Activated T-cell treated with anti-CD3 and anti-CD28 coated beads, Interleukin-2, amount 50 U/mL, for 1 hour (primary cell): ENCODE measurements at places on chromosomes 12 and 14.

- peak; percentile 88 for DNase-seq
Measured at GRCh38 chr14:51846631-51847488, 13.6 kb upstream of the GNG2 start.

- DNase-seq: no peak
Measured at GRCh38 chr12:128337071-128337345, 70.0 kb downstream of the TMEM132C start.

DNA sequence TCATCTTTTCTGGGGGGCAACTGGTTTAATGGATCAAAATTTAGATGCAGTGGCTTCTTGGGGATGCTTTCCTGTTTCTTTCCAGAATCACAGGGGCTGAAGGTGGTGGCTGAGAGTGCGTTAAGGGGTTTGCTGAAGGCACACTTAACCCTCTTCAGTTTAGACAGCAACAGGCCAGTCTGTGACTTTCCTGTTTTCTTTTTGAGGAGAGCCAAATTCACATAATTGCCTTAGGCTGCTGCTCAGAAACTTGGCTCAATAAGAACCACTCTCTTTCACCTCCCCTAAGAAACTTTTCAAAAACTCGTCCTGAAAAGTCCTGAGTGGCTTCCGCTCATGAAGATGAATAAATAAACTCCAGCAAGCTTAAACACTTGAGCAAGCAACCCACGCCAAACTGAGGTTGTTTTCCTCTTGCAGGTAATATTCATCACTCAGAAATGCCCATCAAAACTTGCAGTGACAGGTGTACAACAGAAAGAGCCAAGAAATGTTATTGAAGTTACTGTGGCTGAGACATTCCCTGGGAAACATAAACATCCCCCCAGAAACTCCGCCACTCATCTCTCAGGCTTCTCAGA is 510.4 kb downstream of the TMEM132D start:
- no peak for DNase-seq

DNA sequence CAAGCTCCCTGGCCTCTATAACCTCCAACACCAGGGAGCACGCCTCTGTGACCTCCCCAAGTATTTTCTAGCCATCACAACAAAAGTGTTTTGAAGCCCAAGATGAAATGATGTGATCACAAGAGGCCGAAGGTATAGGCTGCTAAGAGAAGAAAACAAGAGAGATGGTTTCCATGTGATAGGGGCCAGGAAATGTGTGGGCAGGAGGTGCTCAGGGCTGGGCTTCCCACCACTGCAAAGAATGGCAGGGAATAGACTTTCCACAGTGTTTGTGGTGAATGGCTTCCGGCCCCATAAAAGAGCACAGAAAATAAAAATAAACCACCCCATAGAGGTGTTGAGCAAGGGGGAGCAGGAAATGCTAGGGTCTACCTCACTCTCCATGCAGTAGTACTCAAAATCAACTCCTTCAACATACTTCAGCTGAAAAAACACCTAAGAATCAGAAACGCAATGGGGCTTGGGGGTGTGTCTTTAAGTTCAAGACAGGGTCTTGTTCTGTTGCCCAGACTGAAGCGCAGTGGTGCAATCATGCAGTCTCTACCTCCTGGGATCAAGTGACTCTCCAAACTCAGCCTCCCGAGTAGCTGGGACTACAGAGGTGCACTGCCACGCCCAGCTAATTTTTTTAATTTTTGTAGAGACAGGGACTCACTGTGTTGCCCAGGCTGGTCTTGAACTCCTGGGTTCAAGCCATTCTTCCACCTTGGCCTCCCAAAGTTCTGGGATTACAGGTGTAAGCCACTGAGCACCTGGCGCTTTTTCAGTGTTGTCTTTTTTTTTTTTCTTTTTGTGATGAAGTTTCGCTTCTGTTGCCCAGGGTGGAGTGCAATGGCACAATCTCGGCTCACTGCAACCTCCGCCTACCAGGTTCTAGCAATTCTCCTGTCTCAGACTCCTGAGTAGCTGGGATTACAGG is 27.1 kb downstream of the DAD1 start:
- peak; percentile 68 for DNase-seq

DNA sequence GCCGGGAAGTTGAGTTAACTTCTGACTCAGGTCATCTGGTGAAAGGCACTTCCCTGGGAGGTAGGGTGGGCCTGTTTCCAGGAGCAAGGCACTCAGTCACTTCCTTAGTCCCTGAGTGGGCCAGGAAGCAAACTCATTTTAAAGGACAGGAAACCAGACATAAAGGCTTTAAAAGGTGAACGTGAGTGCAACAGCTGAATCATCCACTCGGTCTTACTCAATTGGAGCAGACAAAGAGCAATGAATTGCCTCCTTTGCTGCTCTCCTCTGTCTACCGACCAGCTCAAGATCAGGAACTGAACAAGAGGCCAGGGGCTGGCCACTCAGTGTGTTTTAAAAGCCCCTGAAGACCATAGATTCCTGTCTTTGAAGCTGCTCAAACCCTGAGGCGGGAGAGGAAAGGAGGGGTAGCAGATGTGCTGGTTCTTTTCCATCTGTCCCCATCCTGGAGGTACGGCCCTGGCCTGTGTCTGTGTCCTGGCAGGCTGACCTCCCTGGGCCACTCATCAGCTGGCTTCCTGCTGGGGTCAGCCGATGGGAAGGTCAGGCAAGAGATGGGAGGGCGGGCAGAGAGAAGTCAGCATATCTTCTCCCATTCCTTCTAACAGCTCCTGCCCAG is 148.9 kb downstream of the PPM1H start:
- no peak for DNase-seq

DNA sequence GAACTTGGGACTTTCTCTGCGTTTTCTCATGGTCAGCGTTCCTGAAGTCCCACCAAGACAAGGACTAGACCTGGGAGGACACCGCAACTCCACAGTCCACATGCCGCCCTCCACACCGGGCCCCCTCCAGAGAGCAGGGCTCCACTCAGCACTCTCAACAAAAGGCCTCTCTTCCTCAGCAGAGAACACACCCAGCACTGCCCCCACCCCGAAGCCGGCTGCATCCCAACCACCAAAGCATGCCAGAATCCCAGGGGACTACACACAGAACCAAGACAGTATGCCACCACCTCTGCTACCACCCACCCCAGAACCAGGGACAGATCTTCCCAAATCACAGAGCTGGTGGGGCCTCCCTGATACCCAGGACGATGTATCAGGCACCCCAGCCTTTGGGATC is 88.3 kb downstream of the BCL11B start:
- peak; percentile 24 for DNase-seq

DNA sequence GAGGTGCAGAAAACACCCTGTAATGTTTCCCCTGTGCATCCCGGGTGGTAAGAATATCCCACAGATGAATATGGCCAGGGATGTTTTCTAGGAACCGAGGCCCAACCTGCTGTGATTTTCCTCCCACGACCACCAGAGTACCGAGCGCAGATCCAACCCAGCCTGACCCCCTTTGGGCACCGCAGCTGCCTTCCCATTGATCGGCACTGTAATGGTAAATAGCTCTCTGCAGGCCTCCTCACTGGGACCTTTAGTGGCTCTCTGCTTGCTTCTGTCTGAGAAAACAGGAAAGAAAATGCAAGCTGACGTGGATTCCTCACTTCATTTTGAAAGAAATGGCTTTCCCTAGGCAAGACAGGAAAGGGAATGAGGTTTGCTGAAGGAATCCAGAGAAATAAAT is 2.4 kb upstream of the RAB15 start:
- DNase-seq: no peak

- no peak for DNase-seq
Measured at GRCh38 chr14:50523271-50524041, 8.9 kb downstream of the MAP4K5 start.

DNA sequence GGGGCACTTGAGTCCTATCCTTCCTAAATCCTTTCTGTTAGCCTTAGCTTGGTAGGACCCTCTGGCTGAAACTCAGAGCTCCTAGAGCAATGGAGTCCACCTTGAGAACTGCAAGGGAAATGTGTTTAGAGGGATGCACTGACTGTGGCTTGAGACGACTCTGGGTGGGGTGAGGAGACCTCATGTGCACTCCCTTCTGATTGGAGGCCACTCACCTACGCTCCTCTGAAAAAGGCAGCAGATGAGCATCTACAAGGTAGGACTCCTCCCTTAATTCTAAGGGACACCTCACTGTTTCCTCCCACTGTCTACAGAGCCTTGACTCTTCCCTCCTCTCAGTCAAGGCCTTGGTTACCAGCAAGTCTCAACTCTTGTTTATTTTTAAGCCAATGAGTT is 1.0 kb downstream of the MAP3K12 start:
- no peak for DNase-seq

- DNase-seq: no peak
Measured at GRCh38 chr12:118842866-118843265, 138.5 kb upstream of the SRRM4 start.

DNA sequence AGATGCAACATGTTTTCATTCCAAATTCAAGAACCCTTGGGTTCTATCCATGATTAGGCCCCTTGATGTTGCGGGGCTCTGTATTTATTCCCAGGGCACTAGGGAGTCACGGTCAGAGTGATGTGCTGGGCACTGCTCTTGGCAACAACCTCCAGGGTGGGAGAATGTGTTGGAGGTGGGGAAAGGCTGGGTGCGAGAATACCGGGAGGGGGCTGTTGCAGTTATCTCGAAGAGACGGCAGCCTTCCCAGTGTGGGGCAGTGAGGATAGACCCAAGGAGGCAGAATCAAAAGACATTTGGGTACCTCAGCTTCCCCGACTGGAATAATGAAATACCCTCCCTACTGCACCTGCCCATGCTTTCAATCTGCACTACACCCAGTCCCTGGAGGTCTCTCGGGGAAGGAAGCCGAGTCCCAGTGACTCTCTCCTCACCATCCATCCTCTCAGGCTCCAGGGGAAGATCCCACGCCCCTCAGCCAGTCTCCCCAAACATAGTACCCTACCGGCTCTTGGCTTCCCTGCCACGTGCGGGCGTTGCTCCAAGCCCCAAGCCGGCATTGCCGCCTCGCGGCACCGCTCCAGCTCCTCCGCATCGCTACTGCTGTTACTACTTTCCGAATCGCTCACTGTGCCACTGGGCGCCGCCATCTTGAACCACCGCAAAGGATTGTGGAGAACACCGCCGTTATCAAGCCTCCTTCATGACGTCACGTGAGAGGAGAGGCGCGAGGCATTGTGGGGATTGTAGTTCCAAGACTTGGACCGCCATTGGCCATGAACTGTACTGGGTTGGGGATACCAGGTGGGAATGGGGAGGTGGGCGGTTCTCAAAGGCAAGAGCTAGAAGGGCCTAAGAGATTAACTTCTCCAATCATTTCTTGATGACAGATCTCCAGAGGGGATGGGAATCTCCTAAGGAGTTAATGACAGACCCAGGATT is at the start of gene C12orf43:
TSS of gene C12orf43 (minus strand) at position 663 of the 942 bp plus-strand sequence. CDS start at position 650, 13 bp downstream.
- peak; percentile 90 for DNase-seq

GRCh38 chr14:68106456-68106855 is 286.9 kb downstream of the RAD51B start:
- no peak for DNase-seq

DNA sequence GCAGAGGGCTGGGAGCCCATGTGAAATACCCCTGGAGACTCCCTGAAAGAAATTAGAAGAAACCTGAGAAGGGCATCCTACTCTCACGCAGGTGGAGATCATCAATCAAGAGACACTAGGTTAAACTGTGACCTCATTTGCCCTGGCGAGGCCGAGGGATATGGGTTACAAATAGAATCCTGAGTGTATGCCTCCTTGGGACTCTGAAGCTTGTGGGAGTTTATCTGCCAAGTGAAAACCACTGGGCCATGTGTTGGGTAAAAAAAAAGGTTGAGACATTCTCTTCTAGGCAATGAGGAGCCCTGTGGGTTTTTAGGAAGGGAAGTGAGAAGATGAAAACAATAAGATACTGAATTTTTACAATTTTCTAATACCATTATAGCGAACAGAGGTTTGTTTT is 160.7 kb upstream of the ARID2 start:
- no peak for DNase-seq

DNA sequence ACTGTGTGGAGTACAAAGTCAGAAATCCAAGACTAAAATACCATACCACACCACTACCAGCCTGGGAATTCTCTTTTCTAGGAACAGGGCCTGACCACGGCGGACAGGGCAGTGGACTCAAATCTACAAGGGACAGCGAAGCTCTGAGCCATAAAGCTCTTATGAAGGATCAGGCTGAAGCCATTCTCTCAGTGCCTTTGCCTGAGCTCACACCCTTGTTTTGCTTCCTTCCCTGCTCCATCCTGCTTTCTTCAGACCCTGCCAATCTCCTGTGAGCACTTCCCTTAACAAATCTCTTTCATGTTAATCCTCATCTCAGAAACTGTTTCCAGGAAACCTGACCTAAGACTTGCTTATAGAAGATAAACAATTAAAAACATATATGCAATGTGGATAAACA is 398.5 kb downstream of the MDGA2 start:
- no peak for DNase-seq

- DNase-seq: no peak
Measured at GRCh38 chr12:78799649-78800048, 64.9 kb upstream of the SYT1 start.

DNA sequence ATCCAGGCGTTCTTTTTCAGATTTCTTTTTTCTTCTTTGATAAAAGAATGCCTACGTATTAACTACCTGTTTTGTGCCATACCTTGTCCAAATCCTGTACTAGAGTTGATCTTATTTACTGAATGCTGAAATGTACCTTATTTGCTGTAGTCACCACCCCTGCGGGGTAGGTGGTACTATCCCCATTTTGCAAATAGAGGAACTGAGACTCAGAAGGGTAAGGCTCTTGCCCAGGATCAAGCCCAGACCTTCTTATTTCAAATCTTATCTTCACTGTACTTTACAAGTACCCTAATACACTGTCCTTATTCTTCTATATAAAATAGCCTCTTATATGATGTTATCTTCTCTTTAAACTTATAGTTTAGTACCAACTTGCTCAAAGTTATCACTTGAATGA is 206.5 kb downstream of the SLC41A2 start:
- DNase-seq: no peak
